Left ventricle myocardium superior (tissue), 1 donor: ENCODE measurements at places on chromosomes 3 and 15.

DNA sequence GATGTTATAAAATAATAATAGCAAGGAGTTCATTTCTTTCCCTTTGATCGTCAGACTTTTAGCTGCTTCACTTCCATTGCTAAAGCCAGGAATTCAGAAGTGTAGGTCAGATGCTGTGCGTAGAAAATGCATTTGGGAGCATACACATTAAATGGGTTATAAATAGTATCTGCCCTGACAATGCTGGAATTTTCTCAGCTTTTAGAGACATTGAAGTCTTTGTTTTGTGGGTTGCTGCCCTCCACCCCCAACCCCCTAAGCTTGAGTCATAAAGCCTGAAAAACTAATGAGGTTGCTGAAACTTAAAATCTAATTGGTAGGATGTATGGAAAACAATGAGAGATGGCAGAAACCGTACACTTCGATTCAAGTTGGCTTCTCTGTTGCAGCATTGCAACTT lies 81.9 kb downstream of the MITF start:
- no peak for DNase-seq

DNA sequence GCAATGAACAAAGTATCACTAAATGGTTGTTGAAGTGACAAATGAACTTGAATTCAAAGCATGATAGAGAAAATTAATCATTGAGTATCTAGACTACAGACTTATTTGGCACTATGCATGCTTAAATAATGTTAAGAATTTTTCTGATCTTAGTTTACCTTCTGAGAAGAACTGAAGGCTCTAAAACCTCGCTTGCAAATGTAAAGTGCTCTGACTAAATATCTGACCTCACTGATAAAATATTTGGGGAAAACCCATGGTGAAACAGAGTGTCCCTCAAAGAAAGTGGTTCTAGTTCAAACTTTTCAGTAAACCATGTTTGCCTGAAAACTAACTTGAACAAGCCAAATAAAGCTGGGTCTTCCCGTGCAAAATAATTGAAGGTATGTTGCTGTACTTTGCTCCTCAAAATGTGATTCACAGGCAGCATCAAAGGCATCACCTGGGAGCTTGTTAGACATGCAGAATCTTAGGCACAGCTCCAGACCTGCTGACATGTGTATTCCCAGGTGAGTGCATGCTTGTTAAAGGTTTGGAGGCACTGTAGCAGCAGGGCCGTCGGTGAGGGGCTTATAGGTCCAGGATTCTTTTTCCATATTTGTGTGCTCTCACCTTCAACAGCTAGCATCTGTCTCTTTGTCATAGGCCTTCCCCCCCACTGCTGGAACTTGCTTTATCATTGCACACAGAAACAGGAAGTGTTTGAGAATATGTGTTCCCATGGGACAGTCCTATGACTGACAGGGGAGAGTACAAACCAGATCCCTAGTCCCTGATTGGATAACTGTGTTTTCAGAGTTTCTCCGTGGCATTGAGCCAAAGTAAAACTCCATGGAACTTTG lies 524.2 kb upstream of the LMCD1 start:
- DNase-seq = no peak

DNA sequence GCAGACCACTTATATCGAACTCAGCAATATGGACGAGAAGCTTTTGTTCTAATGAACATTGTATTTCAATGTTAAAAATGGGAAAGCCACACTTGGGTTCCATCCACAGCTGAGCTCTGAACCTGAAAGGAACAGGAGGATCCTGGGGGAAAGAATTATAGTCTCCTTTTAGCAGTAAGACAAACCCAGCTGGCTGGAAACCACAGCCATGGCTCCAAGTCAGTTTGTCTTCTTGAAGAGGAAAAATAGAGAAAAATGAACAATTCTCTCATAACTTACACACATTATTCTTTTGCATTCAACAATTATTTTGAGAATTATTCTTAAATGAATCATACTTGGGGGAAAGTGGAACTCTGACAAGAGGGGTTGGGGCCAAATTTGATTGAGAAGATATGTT lies 149.2 kb upstream of the VEPH1 start:
- no peak for DNase-seq

DNA sequence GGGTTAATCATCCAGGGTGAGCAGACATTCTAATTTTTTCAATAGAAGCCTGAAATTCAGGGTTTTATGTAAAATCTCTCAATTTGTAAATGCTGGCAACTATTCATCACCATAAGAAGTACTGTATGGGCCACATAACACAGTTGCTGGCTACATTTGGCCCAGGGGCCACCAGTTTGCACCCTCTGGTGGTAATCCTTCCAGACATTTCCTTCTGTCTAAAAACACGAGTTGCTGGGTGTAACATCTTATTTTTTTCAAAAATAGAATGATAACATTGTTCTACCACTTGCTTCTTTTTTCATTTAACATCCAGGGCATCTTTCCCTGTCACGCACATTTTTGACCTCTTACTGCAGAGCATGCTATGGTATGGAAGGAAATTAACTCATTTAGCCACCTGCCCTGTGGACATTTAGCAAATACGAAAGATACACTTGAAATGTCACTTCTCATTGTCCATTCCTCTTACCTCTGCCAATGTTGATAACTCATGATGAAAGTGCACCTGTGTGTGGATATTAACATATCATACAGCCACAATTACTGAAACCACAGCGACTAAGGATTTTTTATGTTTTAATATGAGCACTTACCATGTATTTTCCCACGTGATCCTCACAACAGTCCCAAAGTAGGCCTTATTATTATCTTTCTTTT lies 117.5 kb upstream of the ARHGEF3 start:
- no peak for DNase-seq

DNA sequence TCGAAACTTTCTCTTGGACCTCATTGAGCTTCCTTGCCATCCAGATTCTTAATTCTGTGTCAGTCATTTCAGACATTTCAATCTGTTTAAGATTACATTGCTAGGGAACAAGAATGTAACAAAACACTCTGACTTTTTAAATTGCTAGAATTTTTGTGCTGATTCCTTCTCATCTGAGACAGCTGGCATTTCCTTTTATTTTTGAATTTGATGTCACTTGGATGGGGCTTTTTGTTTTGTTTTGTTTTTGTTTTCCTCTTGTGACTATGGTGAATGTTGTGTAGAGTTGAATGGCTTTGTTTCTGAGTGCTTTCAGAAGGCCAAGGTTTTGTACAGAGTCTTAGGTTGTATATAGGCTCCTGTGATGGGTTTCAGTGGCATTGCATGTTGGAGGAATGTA lies 1129.3 kb downstream of the NAALADL2 start:
- no peak for DNase-seq

- DNase-seq = no peak
Observed at GRCh38 chr3:129701161-129701560, 94.7 kb upstream of the PLXND1 start.

DNA sequence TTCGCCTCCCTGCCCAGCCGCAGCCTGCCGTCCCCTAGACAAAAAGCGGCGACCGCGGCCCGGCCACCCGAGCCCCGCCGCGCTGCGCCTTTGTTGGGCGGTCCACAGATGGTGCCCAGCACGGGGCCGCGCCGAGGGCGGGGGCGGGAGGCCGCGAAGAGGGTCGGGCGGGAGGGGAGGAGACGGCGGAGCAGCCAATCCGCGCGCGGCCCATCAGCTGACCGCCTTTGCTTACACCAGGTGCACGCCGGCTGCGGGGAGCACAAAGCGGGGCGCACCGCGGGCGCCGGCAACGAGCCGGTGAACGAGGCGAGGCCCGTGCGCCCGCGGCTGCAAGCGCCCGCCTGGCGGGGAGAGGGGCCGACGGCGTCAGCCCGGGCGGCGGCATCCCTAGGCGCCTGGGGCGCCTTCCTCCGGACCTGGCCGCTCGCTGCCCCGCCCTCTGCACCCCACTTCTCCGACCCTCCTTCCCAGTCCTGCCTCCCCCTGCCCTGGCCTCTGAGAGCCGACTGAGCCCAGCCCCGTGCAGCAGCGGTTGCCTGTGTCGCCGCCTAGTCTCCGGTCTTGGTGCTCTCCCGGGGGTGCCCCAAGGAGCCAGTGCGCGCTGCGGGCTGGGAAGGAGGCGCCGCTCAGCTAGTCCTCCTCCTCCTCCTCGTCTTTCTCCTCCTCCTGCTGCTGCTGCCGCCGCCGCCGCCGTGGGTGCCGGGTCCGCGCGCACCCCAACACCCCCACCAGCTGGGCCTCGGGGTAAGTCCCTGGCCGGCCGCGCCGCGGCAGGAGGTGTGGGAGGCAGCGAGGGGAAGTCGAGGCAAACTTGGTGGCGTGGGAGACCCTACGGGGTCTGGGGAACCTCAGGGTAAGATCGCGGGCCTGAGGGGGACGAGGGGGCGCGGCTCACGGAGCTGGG lies at the start of gene LRRN1:
Gene LRRN1 (plus strand): TSS at position 259 of the 907 bp plus-strand sequence. CDS start 45,211 bp downstream, outside the sequence.
- DNase-seq = peak; percentile 61

GRCh38 chr3:178078953-178079352 lies 457.3 kb upstream of the KCNMB2 start:
- no peak for DNase-seq

DNA sequence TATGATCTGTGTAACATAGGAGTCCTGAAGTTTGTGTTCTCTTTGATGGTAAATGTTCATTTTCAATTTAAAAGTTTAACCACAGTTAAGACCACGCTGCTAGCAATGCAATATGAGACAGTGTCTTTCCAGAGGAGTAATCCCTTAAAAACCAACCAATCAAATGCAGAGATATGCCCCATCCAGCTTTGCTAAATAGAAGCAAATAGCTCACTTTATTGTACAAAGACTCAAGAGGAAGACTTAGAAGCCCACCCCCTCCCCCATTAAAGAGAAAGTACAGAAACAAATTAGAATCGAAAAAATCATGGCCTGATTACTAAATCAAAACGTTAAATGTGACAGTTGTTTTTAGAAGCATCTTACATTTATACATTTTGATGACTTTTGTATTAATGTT lies 2.1 kb upstream of the ANP32A start:
- no peak for DNase-seq

GRCh38 chr3:183959214-183959613 lies 58.5 kb downstream of the ABCC5 start:
- no peak for DNase-seq

- no peak for DNase-seq
Observed at GRCh38 chr3:146747051-146747450, 141.9 kb upstream of the PLSCR5 start.

DNA sequence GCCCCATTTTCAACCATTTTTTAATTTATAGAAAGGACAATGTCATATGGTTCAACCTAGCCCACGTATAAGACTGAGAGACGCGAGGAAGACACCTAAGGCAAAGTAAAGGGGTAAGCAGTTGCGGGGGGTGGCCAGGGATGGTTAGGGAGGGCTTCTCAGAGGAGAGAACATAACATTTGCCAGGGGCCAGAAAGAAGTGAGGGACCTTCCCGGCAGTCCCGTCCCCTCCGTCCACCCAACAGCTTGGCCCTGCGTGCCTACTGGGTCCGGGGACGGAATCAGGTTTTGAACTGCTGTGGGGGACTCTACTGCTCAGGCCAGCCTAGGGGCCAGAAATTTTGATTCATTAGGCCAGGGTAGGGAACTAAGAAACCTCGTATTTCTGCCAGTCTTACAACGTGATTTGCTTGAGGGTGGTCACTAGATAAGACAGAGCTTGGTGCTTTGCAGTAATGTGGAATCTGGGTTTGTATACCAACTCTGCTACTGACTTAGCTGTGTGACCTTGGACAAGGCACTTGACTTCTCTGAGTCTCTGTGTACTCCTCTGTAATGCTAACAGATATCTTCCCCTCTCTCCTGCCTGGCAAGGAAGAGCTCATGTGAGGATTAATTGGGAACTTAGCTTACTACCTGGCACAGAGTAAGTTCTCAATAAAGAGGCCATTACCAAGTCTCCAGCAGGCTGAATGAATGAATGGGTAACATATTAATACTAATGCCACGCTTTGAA lies 734 bp upstream of the SLC6A20 start:
- DNase-seq = no peak

- no peak for DNase-seq
Observed at GRCh38 chr3:186807231-186807630, 949 bp upstream of the RFC4 start.

GRCh38 chr3:63051920-63052319 lies 176.7 kb upstream of the CADPS start:
- no peak for DNase-seq

DNA sequence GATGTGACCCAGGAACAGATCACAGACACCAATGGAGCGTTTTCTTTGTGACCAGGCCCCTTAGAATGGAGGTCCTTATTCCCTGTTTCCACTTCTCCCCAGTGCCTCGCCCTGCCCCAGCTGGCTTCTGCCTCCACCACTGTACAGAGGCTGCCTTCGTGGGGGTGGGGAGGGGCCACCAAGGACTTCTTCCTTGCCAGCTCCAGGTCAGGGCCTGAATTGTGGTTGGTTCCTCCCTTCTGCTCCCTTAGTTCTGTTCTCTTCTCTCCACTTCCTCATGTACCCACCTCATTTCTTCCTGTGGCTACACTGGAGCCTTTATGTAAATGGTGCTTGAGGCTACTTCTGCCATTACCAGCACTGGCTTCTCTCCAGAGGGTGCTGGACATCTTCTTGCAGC lies 16.4 kb downstream of the TGM4 start:
- DNase-seq = no peak

DNA sequence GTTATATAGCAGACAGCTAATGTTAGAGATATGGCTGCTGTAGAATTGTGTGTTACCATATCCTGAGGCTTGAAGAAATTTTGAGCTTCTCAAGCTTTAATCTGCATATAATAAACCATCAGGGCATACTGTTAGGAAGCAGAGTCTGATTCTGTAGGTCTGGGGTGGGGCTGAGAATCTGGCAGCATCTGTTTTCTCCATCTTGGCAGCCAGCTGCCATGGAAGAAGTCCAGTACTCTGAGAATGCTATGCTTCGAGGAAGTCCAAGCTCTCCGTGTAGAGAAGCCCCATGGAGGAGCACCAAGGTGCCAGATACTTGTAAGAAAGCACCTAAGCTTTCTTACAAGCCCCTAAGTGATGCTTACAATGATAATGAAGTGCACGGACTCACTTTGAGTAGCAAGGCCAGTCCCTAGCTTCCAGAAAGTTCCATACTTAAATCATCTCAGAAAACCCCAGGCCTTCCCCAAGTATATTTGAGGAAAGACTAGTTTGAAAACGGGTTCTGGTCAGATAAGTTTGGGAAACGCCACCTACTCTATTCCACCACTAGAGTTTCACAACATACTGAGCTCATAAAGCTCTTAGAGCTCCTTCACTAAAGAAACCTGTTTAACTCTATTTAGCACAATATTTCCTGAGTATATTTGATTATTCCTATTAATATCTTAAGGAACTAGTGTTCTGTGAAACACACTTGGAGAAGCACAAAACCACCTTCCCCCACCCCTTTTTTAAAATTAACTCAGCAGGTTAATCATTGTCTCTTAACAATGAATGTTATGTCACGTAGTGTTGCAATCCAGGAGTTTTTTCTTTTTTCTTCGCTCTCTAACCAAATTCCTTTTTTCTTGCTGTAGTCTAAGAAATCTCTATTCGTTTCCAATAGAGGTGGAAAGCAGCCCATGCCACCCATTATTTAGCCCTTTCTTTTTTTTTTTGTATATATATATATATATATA lies 59.9 kb upstream of the RASGRP1 start:
- no peak for DNase-seq

DNA sequence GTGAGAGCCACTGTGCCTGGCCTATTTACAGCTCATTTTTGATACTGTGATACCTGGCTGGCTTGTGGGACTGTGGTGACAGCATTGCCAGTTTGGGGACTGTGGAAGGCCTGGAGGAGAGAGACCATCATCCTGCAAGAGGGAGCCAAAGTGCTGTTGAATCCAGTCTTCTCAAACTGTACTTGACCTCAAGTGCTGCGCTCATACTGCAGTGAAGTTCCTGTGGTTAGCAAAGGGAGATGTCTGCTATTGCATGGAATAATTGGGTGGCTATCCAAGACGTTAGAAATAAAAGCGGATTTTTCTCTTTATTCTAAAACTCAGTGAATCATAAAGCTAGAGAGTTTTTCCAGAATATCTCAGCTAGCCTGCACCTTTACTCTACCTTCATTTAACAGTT lies 83.4 kb downstream of the CCK start:
- DNase-seq = no peak

GRCh38 chr15:99702895-99703602 lies 30.2 kb downstream of the LYSMD4 start:
- DNase-seq = no peak
